ENCODE measurements at places on chromosomes 2 and 18. TPM values are rescaled to one million over a fixed set of nuclear protein-coding genes. Genes with fewer than 3 reads are reported as not detected.

UGT1A9 gene
- not detected for total RNA-seq

- DNase-seq, result no peak
These were observed 15.5 kb upstream of the ST8SIA5 start for GRCh38 chr18:46772357-46772756.

- DNase-seq, result no peak
These were observed 65.2 kb upstream of the CRIM1 start for GRCh38 chr2:36290306-36290856.

CDCA7 gene
- 3.6 TPM for total RNA-seq

- DNase-seq, result no peak
These were observed 1.7 kb downstream of the CYTIP start for GRCh38 chr2:157442191-157442590.

DNA sequence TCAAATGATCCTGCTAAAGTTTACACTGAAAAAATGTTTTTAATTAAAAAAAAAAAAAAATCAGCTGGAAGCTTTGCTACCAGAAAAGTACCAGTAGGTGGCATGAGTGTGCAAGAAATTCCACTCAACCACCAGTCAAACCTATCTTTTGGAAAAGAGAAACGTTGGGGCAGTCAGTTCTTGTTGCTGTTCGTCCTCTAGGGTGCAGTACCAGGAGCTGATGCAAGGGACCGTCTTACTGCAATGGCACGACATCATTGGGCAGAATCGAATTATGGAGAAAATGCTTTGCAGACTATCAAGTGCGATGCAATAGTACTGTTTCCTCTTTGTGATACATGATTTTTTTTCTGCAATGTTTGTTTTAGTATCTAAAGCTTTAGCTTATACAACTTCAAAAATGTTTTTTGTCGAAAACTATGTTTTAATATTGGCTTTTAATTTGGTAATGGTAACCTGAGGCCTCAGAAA is 18.3 kb downstream of the YPEL5 start:
- peak; percentile 66 for DNase-seq

GRCh38 chr2:122905431-122905830 is 1119.7 kb upstream of the CNTNAP5 start:
- DNase-seq, result no peak

- no peak for DNase-seq
These were observed 391.2 kb downstream of the STK39 start for GRCh38 chr2:167856190-167856589.

SCN9A gene
- total RNA-seq, result 0.06 TPM

EHBP1 gene
- 26.1 TPM for total RNA-seq

GRCh38 chr2:55048508-55049042 is 1.7 kb downstream of the RTN4 start:
- DNase-seq, result no peak

DNA sequence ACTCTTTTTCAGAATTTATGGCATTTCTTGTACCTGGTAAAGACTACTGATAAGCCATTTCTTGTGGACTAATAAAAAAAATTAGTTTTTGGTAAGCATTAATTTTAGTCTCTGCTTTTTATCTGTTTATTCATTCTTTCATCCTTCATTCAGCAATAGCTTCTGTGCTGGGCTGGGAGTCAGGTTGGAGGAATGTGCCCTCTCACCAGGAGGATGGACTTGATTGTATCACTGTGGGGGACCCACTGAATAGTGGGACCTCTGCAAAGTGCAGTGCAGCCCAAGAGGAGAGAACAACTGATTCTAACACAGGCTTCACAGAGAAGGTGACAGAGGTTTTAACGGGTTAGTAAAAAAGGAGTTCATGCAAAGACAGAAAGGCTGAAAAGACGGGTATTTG is 39.1 kb downstream of the CDC42EP3 start:
- no peak for DNase-seq

MYCN gene
- 1.3 TPM for total RNA-seq

GRCh38 chr18:61817086-61817485 is 75.7 kb downstream of the RNF152 start:
- no peak for DNase-seq

SERPINB13 gene
- total RNA-seq, result not detected

ICOS gene
- total RNA-seq, result 37.8 TPM

RPL37A gene
- total RNA-seq, result 3,468 TPM

GRCh38 chr2:106095478-106096298 is 98.4 kb downstream of the UXS1 start:
- peak; percentile 91 for DNase-seq

- no peak for DNase-seq
These were observed 53.0 kb downstream of the CDCA7 start for GRCh38 chr2:173407646-173408045.

RFTN2 gene
- not detected for total RNA-seq

SLC23A3 gene
- total RNA-seq, result 8.7 TPM

RUFY4 gene
- total RNA-seq, result 0.82 TPM
